Activated naive CD4-positive, alpha-beta T cell (primary cell): ENCODE measurements at places on chromosomes 5 and 9.

DNA sequence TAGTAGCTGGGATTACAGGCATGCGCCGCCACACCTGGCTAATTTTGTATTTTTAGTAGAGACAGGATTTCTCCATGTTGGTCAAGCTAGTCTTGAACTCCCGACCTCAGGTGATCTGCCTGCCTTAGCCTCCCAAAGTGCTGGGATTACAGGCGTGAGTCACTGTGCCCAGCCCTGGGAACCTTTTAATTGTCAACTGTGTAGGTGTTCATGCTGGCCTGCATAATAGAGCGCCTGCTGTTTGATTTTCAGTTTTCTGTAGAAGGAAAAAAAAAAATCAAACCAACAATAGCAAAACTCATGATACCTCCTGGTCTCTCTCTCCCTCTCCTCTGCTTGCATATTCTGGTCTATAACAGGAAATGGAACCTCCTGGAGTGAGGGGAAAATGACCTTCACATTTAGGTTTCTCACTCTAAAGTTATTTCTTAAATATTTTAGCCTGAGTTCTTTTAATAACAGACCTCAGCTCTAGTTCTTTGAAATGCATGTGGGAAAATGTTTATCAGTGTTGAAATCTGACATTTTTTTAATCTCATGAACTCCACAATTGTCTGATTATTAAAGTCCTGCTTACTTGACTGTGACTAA lies 51.7 kb downstream of the EXOSC2 start:
- no peak for DNase-seq

DNA sequence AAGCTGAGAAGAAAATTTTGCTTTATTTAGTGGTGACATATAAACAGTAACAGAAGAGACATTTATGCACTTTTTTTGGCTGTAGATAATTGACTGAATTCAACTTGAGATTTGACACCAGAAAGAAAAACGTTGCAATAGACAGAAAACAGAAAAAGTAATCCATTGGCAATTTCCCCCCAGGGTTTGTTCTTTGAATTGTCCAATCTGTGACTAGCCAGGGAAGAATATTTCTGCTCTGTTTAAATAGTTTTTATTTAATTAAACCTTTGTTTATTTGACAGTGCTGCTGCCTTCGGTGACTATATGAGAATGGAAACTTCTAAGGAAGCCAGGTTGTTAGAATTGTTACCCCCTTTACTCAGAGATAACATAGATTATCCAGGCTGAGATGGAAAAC lies 210.6 kb downstream of the DEPDC1B start:
- no peak for DNase-seq

DNA sequence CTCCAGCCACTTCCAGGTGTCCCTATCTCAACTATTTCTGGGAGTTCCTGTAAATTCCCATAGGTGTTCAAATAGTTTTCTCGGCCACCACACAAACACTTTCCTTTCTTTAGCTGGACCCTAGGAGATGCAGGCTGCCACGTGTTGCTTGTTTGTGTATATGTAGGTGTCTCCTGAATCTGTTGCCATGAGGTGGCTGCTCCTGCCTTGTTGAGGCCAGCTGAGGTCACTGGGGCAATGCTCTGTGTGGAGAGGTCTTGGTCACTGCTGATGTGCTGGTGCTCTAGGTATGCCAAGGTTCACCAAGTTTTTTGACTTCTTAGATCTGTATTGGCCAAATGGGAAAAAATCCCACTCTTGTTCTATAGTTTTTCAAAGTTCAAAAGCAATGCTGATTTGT lies 132.5 kb upstream of the CHD1 start:
- DNase-seq, result no peak

GRCh38 chr9:20032413-20033006 lies 243.7 kb upstream of the SLC24A2 start:
- no peak for DNase-seq

DNA sequence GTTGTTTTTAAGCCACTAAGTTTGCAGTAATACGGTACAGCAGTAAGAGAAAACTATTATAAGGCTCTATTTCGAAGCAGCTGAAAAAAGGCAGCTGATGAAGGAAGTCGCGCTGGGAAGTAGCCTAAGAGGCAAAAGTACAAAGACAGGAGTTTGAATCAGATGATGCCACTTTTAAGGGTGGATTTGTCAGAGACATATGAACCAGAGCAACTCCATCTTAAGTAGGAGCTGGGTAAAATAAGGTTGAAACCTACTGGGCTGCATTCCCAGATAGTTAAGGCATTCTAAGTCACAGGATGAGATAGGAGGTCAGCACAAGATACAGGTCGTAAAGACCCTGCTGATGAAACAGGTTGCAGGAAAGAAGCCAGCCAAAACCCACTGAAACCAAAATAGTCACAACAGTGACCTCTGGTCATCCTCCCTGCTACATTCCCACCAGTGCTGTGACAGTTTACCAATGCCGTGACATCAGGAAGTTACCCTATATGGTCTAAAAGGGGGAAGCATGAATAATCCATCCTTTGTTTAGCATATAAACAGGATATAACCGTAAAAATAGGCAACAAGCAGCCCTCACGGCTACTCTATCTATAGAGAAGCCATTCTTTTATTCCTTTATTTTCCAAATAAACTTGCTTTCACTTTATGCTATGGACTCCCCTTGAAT lies 91.8 kb upstream of the PRSS3 start:
- DNase-seq, result no peak

DNA sequence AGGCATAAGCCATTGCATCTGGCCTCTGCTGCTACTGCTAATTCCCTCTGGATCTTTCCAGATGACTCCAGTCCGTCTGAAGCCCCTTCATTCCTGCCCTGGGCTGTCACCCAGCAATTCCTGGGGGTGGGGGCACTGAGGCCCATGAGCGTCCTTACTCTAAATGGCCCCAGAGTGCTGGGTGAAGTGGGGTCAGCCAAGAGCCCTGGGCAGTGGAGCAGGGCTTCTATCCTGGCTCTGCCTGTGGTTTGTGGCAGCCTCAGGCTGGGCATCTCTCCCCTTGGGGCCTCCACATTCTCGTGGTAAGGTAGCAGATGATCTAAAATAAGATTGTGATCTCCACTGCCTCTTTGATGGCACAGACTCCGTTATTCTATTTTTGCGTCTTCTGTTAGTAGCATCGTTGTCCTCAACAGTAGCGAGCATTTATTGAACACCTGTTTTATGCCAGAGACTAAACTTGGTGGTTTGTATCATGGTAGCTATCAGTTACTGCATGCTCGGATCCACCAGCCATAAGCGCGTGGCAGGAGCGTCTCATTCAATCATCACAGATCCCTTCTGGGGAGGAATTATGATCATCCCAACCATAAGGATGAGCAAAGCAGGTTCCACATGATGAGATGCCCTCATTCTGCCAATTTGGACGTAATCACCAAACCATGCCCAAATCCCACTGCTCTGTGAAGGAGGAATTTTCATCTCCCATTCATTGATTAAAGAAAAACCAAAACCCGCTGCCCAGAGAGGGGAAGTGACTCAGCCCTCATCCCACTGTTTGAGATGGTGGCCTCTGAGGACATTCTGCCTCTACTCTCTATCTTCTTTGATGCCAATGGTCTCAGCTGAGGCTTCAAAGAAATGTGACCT lies 21.9 kb upstream of the DUSP1 start:
- DNase-seq, result no peak
